Esophagus squamous epithelium (tissue), 5 donors: ENCODE measurements at places on chromosomes 5 and 9.

- DNase-seq: no peak
- H3K27me3 ChIP-seq: no peaks in the 10 kb centered on the region
- peaks cover 4% of the 10 kb centered on the region for H3K4me1 ChIP-seq
These were observed 89.9 kb upstream of the GNAQ start for GRCh38 chr9:78121488-78121887.

- no peak for DNase-seq
- no peaks in the 10 kb centered on the region for H3K36me3 ChIP-seq
- H3K27me3 ChIP-seq: no peaks in the 10 kb centered on the region
- peaks cover 18% of the 10 kb centered on the region for H3K4me1 ChIP-seq
- H3K27ac ChIP-seq: no peak overlapping the region
- H3K4me3 ChIP-seq: no peak overlapping the region
These were observed 104.9 kb downstream of the FEM1C start for GRCh38 chr5:115439639-115440038.

GRCh38 chr9:134912126-134912840 lies 5.4 kb downstream of the FCN1 start:
- no peak overlapping the region for H3K27ac ChIP-seq
- no peaks in the 10 kb centered on the region for H3K36me3 ChIP-seq
- H3K4me1 ChIP-seq: no peaks in the 10 kb centered on the region
- DNase-seq: no peak

DNA sequence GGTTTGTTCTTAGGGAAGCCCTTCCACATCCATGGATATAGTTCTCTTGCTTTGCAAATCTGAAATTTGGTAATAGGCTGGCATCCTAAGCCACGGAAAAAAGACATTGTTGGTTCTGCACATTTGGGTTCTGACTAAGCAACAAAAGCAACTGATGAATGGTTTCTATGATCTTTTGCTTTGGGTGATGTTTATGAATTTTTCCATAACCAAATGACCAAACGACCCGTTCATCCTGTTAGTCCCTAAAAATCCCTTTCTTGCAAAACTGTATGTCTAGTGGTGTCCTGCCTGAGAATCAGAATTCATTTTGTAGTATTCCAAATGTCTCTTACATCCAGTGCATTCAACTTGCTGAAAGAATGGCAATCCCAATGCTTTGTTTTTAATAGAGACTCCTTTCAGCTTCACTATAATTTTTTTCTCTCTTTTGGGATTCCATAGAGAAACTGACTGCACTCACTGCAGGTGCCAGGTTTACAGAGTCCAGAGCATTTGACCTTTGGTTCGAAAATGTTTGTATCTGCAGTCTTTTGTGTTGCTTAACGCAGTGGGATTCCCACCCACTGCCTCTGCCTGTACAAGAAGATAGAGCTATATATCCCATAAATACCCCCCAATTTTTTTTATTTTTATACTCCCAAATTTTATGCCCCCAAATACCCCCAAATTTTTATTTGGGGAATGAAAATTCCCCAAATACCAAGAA lies 4.7 kb downstream of the SPTAN1 start:
- no peak for DNase-seq
- peaks cover 50% of the 10 kb centered on the region for H3K4me1 ChIP-seq
- H3K36me3 ChIP-seq: peaks cover 5% of the 10 kb centered on the region
- H3K4me3 ChIP-seq: no peak overlapping the region
- no peak overlapping the region for H3K27ac ChIP-seq

DNA sequence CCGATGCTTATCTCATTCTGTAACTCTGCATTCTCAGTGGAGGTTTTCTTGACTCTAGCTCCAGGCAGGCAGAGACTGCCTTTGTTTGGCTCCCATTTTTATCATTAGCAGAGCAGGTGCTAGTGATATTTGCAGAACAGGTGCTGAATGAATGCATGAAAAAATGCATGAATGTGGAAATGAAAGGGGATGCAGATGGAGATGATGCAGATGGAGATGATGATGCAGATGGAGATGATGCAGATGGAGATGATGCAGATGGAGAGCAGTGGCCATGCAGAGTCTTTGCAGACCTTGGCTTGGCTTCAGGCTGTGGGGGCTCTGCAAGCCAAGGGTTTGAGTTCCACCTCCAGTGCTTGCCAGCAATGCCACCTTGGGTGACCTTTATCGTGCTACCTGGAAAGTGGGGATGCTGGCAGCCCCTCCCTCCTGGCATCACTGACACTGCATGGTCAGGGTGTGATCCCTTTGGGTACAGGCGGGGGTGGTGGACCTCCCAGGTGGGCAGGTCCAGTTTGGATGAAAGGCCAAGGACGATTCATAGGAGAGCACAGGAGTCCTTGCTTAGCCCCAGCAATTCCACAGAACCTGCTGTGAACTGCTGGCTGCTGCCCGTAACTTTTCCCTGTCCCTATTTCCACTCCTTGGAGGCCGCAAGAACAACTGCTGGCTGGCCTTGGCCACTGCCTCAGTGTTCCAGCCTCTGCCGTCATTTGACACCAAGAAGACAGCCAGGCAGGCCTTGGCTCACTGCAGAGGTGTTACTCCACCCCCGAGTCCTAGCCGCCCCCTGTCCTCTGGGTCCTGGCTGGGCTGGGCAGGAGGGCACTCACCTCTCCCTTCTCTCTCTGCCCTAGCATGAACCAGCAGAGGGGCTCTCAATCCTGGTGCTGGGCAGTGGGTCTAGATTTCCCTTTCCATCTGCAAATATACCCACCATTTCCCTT lies 33.0 kb downstream of the ERGIC1 start:
- H3K27me3 ChIP-seq: no peaks in the 10 kb centered on the region
- H3K4me3 ChIP-seq: no peak overlapping the region
- peaks cover 83% of the 10 kb centered on the region for H3K4me1 ChIP-seq
- peak overlapping the region; percentile 93 for H3K27ac ChIP-seq
- H3K36me3 ChIP-seq: no peaks in the 10 kb centered on the region
- DNase-seq: no peak

GRCh38 chr9:112285056-112285455 lies 48.4 kb downstream of the PTBP3 start:
- no peak overlapping the region for H3K27ac ChIP-seq
- no peak overlapping the region for H3K4me3 ChIP-seq
- peaks cover 20% of the 10 kb centered on the region for H3K4me1 ChIP-seq
- H3K27me3 ChIP-seq: no peaks in the 10 kb centered on the region

DNA sequence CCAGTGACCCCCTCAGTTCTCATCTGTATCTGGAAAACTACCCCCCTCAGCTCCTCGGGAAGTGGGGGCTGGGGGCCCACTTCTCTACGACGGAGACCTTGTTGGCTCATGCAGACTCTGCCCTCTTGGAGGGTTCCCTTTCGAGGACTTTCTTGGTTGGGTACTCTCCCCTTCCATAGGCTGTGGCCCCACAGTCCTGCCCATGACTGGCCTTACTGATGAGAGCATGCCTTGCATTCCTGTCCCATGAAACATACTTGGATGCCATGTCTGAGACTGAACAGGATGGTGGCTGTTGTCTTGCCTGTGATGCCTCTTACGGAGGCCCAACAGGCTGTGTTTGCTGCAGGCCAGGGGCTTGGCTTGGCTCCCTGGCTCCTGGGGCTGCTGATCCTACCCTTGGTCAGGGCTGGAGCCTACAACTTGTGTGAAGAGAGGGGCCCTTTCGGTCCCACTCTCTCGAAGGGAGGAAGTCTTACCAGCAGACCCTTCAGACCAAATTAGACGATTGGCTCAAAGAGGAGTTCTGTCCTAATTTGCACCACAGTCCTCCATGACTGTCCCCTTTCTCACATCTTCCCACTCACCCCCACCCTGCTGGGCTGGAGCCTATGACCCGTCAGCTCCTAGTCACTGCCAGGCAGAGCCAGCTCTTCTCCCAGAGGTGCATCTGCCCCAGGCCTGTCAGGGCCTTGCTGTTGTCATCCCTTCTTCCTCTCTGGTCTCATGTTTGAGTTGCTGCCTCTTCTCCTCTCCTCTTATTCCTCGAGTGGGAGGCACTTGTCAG lies 109.9 kb downstream of the CACNA1B start:
- no peak overlapping the region for H3K27ac ChIP-seq
- no peak for DNase-seq
- no peaks in the 10 kb centered on the region for H3K27me3 ChIP-seq
- no peak overlapping the region for H3K4me3 ChIP-seq

GRCh38 chr9:93636667-93637066 lies 60.3 kb downstream of the PHF2 start:
- no peak overlapping the region for H3K4me3 ChIP-seq
- H3K27ac ChIP-seq: no peak overlapping the region
- DNase-seq: no peak
- no peaks in the 10 kb centered on the region for H3K27me3 ChIP-seq
- peaks cover 96% of the 10 kb centered on the region for H3K36me3 ChIP-seq

DNA sequence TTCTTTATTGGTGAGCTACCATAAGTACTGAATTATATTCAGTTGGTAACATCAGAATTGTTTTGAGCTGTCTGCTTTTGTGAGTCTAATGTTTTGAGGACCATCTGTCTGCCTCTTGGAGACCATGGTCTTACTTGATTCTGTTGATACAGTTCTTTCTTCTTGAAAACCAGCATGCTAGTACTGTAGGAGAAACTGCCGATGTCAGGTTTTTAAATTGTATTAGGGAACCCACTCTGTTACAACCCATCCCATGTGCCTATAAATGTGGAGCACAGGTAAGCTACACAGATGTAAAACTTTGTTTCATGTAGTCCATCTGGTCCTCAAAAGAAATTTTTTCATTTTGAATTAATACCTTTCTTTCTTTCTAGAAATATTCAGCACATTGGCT lies 103.4 kb upstream of the DMRTA1 start:
- peaks cover 7% of the 10 kb centered on the region for H3K4me1 ChIP-seq
- no peak overlapping the region for H3K4me3 ChIP-seq
- no peaks in the 10 kb centered on the region for H3K27me3 ChIP-seq

GRCh38 chr5:91128604-91129003 lies 254.5 kb downstream of the ARRDC3 start:
- no peak overlapping the region for H3K4me3 ChIP-seq
- H3K4me1 ChIP-seq: peaks cover 17% of the 10 kb centered on the region
- no peak overlapping the region for H3K27ac ChIP-seq
- H3K36me3 ChIP-seq: no peaks in the 10 kb centered on the region
- DNase-seq: no peak

- no peak overlapping the region for H3K27ac ChIP-seq
- no peak overlapping the region for H3K4me3 ChIP-seq
- H3K4me1 ChIP-seq: no peaks in the 10 kb centered on the region
- peaks cover 98% of the 10 kb centered on the region for H3K36me3 ChIP-seq
- no peaks in the 10 kb centered on the region for H3K27me3 ChIP-seq
These were observed 59.7 kb downstream of the GPR21 start for GRCh38 chr9:123093141-123093540.

- H3K27me3 ChIP-seq: no peaks in the 10 kb centered on the region
- no peak overlapping the region for H3K4me3 ChIP-seq
- H3K4me1 ChIP-seq: peaks cover 5% of the 10 kb centered on the region
- no peak overlapping the region for H3K27ac ChIP-seq
These were observed 209.4 kb downstream of the PIK3R1 start for GRCh38 chr5:68424799-68425537.

DNA sequence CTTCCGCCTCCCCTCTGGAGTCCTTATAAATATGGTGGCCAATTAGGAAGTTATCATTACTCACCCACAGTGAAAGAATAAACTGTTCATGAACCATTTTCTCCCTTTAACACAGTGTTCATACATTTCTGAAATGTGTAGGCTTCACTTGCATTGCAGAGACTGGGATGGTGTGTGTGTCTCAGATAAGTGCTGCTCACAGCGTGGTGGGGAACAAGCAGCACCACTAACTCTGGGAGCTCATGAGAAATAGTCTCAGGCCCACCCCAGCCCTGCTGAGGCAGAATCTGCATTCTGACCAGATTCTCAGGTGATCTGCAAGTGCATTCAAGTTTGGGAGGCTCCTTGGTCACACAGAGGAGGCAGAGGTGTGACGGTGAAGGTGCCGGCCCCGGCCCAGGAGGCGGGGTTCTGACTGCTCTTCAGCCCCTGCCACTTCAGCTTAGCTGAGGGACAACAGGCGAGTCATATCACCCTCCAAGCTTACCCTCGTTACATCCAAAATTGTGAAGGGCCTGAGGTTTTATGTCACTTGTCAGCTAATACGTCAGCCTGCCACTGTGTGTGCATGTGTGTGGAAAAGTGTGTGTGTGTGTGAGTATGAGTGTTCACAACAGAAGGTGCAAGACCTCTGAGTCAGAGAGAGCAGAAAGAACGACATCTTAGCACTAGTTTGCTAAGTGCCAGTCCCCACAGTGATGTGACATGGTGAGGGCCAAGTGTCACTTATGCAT lies 34.7 kb downstream of the DAP start:
- peak overlapping the region; percentile 86 for H3K27ac ChIP-seq
- peaks cover 10% of the 10 kb centered on the region for H3K36me3 ChIP-seq
- H3K4me1 ChIP-seq: peaks cover 24% of the 10 kb centered on the region
- DNase-seq: no peak
- no peaks in the 10 kb centered on the region for H3K27me3 ChIP-seq

- H3K27me3 ChIP-seq: no peaks in the 10 kb centered on the region
- H3K27ac ChIP-seq: no peak overlapping the region
- H3K36me3 ChIP-seq: no peaks in the 10 kb centered on the region
These were observed 25.2 kb downstream of the TGFBR1 start for GRCh38 chr9:99130069-99130468.

DNA sequence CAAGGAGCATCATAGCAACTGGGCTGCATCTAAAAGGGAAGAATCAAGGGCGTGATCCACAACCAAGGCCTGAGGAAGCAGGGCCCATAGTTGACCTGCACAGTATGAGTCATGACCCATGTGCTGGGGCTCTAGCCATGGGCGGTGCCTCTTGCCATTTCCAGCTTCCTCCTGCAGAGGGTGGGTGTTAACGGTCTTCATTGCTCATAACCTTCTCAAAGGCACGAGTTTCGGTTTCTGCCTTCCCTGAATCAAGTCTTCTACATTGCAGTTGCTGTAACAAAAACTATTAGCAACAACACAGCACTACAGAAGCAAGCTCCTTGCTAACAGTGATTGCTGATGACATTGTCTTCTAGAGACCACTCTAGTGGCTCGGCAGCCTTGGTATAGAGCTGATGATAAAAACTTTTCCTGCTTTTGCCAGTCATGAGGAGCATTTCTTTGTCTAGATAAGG lies 66.9 kb downstream of the CTSL start:
- no peaks in the 10 kb centered on the region for H3K36me3 ChIP-seq
- no peak overlapping the region for H3K4me3 ChIP-seq
- no peaks in the 10 kb centered on the region for H3K27me3 ChIP-seq
- peak overlapping the region; percentile 87 for H3K27ac ChIP-seq
- no peaks in the 10 kb centered on the region for H3K4me1 ChIP-seq

- H3K4me3 ChIP-seq: no peak overlapping the region
- H3K27me3 ChIP-seq: no peaks in the 10 kb centered on the region
These were observed 218.5 kb upstream of the ELAVL2 start for GRCh38 chr9:24044576-24044975.

GRCh38 chr5:173303878-173304590 lies 24.2 kb downstream of the STC2 start:
- H3K27ac ChIP-seq: no peak overlapping the region
- no peak overlapping the region for H3K4me3 ChIP-seq
- peaks cover 4% of the 10 kb centered on the region for H3K4me1 ChIP-seq
- no peaks in the 10 kb centered on the region for H3K36me3 ChIP-seq

GRCh38 chr9:37264539-37264938 lies 144.2 kb downstream of the ZCCHC7 start:
- H3K4me3 ChIP-seq: no peak overlapping the region
- H3K27ac ChIP-seq: no peak overlapping the region
- H3K4me1 ChIP-seq: no peaks in the 10 kb centered on the region
- H3K27me3 ChIP-seq: no peaks in the 10 kb centered on the region
- no peak for DNase-seq
